ENCODE measurements at places on chromosomes 1 and 21. TPM values are rescaled to one million over a fixed set of nuclear protein-coding genes. Genes with fewer than 3 reads are reported as not detected.

DNA sequence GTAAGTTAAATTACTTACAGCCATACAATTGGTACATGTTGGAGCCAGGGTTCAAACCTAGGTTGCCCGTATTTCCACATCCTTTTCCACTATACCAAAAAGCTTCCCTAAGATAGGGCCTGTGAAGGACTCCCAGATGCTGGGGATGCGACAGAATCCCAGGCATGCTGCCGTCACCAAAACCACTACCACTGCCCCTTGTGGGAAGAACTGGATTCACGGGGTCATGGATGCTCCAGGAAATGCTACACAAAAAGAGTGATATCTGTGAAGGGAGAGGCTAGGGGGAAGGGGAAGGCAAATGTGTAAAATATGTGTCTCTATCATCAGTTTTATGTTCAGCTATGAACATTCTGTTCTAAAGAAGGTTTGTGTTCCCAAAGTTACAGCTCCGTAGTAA lies 133.9 kb upstream of the IVNS1ABP start:
- no peak for DNase-seq

- DNase-seq: peak; percentile 93
These were observed 12.3 kb upstream of the GSTM4 start for GRCh38 chr1:109643385-109644230.

Gene NUDT17
- 1.6 TPM for total RNA-seq

Gene MRPL9
- total RNA-seq: 95.4 TPM

DNA sequence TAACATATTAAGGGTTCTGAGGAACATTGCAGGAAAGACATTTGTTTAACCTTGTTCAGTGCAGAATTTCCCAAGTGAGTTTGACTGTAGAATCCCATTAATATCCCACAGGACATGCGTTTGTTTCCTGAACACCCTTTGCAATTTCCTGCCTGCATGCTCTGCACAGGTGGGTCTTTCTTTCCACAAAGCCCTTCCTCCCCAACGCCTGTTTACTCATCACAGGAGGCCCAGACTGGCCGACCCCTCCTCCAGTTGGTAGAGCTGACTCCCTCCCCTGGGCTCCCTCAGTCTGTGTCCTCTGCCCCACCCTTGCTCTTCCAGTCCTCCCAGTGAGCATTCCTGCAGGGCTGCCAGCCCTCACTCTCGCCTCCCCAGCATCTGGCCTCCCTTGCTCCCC lies 47.5 kb upstream of the CTPS1 start:
- no peak for DNase-seq

DNA sequence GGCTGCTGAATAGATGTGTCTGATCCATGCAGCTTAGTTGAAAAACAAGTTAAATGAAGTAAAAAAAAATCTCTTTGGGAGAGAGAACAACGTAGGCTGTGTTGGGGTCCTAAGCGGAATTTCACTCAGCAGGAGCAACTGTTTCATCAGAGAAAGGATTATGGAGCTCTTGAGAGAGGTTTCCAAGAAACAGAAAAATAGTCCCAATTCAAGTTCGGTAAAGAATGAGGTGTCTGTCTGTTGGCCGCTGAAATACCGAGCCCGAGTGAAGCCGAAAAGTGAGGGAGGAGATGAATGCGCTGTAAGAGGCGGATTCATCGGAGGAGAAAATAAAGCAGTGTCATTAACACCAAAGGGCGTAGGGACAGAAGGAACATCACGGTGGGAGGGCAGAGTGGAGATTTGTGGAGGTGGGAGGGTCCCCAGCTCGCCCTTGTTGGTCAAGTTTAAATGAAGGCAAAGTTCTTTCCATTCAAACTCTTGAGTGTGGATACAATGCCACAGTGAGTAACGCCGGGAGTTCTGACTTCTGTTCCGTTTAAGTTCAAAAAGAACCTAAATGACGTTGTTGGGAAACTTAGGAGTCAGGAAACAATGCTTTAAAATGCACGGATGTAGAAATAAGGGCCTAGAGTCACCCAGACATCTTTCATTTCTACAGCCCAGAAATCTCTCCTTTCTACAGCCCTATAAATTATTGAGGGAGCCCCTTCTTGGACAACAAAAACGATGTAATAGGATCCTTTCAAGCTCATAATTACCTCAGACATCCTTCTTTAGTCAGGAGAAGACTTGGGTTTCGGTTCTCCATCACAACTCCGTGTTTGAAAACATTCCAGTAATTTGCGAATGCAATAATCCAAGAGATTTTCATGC lies 15.6 kb upstream of the SLC45A1 start:
- no peak for DNase-seq

Gene CLCA1
- total RNA-seq: not detected

DNA sequence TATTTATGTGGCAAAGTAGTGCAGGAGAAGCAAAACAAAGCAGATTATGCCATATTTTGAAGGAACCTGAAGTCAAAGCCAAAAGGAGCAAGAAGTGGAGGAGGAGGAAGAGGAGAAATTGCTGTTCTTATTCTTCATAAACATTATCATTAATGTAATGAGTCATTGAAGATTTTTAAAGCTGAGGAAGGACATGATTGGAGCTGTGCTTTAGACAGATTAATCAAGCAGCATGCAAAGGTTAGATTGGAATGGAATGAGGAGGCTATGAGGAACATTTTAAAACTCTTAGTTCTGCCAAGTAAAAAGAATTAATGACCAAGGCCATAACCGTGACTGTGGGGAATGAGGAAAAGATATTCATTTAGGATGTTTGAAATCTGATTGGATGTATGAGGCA lies 33.0 kb upstream of the HSD17B7 start:
- DNase-seq: no peak

DNA sequence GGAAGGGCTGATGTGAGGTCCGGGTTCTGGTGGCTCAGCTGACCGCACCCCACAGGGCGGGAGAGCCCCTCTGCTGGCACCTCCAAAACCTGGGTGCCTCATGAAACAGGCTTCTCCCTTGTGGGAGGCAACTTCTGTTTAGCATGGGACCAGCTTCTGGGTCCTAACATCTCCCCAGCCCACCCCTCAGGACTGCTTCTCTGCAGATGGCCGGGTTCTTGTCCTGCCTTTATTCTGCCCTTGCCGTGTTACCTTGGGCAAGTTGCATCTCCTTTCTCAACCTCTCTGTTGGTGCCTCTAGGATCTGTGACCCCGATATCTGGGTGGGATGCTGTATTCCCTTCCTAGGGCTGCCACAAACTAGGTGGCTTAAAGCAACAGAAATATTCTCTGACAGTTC lies 15.0 kb upstream of the TTC22 start:
- no peak for DNase-seq

GRCh38 chr1:116579259-116579875 lies 8.5 kb upstream of the CD58 start:
- no peak for DNase-seq

- no peak for DNase-seq
These were observed 58.8 kb upstream of the AJAP1 start for GRCh38 chr1:4595341-4596225.

- DNase-seq: no peak
These were observed 18.4 kb upstream of the REG4 start for GRCh38 chr1:119829625-119830024.

DNA sequence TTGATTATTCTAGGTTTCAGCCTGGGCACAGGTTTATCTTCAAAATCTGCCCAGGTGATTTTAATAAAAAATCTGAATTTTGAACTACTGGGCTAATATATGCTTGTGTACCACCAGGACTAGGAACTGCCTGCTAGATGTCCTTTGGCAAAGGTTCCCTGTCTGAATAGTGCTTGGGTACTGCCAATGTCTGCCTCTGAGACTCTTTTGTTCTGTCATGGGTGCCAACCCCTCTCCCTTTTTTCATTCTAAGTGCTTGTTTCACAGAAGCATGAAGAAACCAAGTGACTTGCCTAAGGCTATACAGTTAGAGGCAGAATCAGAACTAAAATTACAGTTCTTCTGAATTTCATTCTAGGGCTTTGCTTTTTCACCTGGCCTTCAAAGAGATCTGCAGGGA lies 106.3 kb upstream of the CACHD1 start:
- no peak for DNase-seq

DNA sequence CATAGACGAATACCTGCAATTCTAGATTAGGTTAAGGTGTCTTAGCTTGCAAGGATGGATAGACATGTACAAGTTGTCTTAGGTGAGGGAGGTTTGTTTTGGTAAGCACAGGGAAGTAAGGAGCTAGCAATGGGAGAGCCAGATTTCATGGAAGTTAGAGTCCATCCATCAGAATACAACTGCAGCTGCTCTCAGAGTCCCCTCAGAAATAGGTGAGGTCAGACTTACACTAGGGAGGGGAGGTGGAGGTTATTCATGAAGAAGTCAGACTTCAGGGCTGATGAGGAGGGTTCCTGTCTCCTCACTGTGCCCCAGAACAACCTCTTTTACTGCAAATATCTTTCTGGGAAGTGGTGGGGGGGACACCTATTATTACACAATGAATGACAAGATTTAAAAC lies 85.3 kb downstream of the KCTD3 start:
- DNase-seq: no peak

GRCh38 chr1:228846952-228847351 lies 111.7 kb downstream of the RHOU start:
- no peak for DNase-seq

Gene CACNA1S
- 56.3 TPM for total RNA-seq

- DNase-seq: no peak
These were observed 353.1 kb upstream of the CXADR start for GRCh38 chr21:17159697-17160096.

- DNase-seq: no peak
These were observed 14.0 kb upstream of the CD247 start for GRCh38 chr1:167532375-167532774.

DNA sequence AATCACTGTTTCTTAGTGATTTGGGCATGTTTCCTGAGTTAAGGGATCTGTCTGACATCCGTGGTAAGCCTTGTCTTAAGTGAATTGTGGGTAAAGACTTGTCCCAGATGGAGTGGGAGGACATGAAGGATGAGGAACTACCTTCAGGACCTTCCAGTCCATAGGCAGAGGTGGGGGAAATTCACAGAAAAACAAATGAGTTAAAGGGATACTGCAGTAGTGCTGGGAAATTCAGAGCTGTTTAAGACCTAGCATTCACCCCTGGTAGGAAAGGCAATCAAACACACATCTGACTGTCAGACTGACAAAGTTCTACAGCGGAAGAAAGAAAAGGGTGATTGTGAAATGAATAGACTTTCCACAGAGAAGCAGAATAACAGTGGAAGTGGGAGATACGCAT lies 3.0 kb downstream of the GNAT2 start:
- DNase-seq: no peak

Gene GLMP
- total RNA-seq: 5.1 TPM

Gene ZNF691
- total RNA-seq: 7.0 TPM

GRCh38 chr1:223248770-223249140 lies 105.7 kb upstream of the TLR5 start:
- no peak for DNase-seq

- no peak for DNase-seq
These were observed 60.2 kb upstream of the ARHGEF16 start for GRCh38 chr1:3393987-3394920.

DNA sequence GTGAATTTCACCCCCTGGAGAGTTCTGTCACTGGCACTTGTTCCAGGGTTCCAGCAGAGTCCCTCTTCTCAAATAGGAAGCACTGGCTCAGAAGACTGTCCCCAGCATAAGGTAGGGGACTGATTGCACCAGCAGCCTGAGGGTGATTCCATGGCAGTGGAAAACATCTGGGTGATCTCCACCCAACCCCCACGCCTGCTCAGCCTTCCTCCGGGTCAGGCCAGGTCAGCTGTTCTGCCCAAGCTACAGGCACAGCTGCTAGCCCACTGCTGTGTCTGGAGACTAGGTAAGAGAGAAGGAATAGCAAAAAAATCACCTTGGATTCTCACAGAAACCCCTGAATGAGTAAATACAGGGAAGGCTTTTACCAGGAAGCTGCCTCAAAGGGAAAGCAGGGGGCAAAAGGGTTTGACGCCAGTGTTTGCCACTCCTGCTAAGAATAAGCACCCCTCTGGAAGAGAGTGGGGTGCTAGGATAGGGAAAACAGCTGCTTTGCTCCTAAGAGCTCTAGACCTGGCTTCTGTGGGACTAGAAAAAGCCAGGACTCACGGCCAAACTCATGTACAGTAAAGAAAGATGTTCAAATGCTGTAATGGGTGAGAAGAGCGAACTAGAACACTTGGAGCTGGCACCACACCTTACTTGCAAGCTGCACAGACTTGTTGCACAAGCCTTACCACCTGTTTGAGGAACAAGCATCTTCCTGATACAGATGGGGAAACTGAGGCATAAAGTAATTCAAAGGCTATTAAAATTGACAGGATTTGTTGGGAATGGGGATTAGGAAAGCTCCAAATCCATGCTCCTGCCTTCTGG lies 1.0 kb upstream of the DENND2D start:
- DNase-seq: no peak

- peak; percentile 32 for DNase-seq
These were observed 1.2 kb downstream of the LURAP1 start for GRCh38 chr1:46204406-46204742.

DNA sequence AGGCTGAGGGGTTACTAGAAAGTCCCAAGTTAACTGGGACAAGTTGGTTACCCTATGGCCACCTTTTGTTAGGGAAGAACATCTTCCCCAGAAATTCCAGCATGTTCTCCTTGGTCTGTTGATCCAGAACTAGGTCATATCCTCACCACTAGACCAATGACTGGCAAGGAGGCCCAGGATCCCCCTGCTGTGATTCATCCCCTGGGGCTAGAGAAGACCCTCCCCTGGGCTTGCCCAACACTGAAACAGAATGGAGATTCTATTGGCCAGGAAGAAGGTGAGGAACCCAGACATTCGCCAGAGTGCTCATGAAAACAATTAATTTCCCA lies 90.1 kb upstream of the SIM2 start:
- DNase-seq: no peak

- DNase-seq: no peak
These were observed 82.9 kb upstream of the CACYBP start for GRCh38 chr1:174916846-174917245.

Gene SPRR2A
- 0.34 TPM for total RNA-seq

Gene PTGFRN
- total RNA-seq: 8.1 TPM

DNA sequence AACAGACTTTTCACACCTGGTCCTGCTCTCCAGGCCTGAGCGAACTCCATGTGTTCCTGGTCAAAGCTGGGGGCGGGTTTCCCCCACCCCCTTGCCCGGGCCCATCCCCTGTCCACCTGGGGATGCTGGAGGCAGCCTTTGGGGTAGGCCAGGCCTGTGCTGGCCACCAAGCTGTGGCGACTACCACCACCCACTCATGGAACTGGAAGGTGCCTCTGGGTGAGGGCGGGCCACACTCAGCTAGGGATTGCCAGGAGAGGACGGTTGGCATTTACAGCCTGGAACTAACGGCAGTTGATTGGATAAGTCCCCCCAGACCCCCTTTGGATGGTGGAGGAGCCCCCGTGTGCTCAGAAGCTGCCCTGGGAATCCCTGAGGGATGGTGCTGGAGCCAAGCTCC lies 7.9 kb downstream of the S100B start:
- no peak for DNase-seq

All from psoas muscle (tissue), 8 donors.